ENCODE measurements at places on chromosomes 12 and 14. TPM values are rescaled to one million over a fixed set of nuclear protein-coding genes. Genes with fewer than 3 reads are reported as not detected.
A peak's percentile ranks its signal among the peaks of the same experiment; 100 is the strongest.

The SMOC1 gene
- total RNA-seq: 14.9 TPM

The MANSC4 gene
- not detected for total RNA-seq

The MLEC gene
- total RNA-seq: 166 TPM

The CIROP gene
- total RNA-seq: not detected

The KRT78 gene
- total RNA-seq: not detected

The TAS2R19 gene
- total RNA-seq: 1.2 TPM

The FLRT2 gene
- total RNA-seq: 20.5 TPM

The PLBD1 gene
- 22.0 TPM for total RNA-seq

The PTPRB gene
- 50.4 TPM for total RNA-seq

The PRKD1 gene
- 4.2 TPM for total RNA-seq

The FERMT2 gene
- 156 TPM for total RNA-seq

DNA sequence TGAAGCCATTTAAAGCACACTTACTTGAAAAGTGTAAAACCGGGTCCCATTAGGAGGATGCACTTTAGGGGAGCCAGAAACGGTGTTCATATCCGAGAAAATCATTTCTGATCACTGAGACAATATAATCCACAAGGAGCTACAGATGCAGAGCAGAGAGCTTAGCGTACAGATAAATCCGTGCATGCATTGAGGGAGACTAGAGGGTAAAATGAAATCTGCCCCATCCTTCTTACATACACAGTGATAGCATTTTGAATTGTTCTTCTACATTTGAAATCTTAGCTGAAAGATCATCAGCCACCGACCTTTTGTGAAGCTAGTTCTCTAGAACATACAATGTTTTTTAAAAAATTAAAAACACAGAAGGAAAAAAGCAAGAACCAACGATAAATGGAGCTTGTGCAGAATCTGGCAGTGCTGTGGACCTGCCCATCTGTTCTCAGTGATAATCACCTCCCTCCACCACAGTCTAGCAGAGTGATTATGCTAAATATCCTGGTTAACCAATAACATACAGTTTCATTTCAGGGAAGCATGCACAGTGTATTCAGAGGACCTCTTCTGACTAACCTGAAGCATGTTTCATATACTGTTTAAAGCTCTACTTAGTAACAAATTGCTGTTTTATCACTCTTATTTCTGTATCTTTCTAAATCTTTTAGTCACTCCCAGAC, 161.1 kb downstream of the PPFIA2 start:
- no peak for DNase-seq

- no peak for DNase-seq
These were observed 103.1 kb upstream of the MON2 start for GRCh38 chr12:62363506-62363905.

GRCh38 chr12:113260127-113260526, 38.9 kb downstream of the TPCN1 start:
- DNase-seq: no peak

GRCh38 chr14:69287098-69288010, 27.4 kb downstream of the GALNT16 start:
- no peak for DNase-seq

GRCh38 chr14:79643132-79643531, 568.2 kb downstream of the DIO2 start:
- DNase-seq: no peak

DNA sequence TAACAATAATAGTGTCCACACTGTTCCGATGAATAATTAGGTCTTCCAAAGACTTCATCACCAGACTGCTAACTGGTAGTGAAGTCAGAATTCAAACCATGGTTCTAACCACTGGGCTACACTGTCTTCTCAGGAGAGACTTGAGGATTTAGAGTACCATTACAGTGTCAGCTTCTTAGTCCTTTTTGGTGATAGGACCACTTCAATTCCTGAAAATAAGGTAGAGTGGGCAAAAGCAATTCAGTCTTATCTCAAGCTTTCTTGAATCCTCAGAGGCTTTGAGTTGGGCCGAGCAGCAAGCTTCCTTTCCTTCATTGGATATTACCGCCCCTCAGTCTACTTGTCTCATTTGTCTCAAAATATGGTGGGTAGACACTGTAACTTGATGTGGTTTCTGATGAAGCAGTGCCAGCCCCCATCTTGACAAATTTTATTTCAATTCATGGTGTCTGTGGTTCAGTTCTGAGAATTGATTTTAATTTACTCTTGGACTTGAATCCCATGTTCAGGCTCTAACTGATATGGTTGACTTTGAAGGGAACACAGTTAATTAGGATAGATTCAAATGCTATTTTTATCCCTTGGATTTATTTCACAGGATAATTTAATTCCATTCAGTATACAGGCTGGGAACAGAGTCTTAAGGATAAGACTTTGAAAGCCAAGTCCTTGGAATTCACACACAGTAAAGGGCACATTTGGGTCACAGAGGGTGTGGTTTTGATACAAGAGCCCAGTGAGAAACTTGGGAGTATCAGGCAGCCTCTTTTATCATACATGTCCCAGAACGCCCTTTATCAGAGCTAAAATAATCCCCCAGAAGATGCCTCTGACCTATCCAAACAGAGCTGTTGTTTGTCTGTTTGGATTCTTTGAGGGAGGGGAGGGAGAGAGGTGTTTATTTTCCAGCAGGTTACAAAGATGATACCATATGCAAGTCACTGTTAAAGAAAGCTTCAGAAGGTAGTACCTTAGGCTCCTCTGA, 167.3 kb downstream of the PRKCH start:
- no peak for DNase-seq

DNA sequence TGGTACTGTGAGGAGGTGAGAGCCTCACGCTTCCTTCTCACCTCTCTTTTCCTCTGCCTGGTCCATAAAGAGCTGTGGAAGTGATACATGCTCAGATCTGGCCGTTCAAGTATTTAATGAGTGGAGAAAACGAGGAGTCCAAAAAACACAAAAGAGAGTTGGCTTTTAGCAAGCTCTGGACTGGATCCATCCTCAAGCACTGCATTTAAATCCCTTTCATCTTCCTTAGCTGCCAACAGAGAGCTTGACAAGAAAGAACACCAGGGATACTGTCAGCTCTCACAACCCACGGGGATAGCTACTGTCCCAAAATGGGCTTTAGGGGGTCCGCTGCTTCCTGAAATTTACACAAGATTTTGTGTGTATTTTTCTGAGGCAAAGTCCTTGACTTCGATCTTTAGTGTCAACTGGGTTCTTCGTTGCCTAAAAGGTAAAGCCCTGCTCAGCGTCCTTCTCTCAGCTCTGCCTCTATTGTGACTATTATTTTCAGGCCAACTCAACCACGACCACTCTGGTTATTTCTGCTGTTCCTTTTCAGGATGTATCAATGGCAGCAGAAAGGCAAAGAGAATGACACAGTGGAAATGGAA, 120.9 kb downstream of the TMTC1 start:
- DNase-seq: no peak

GRCh38 chr14:105203057-105203531, 22.0 kb upstream of the NUDT14 start:
- DNase-seq: peak; percentile 80

GRCh38 chr12:69511016-69511415, 40.8 kb downstream of the FRS2 start:
- DNase-seq: no peak

- DNase-seq: no peak
These were observed 2.4 kb upstream of the CFAP54 start for GRCh38 chr12:96486751-96487613.

DNA sequence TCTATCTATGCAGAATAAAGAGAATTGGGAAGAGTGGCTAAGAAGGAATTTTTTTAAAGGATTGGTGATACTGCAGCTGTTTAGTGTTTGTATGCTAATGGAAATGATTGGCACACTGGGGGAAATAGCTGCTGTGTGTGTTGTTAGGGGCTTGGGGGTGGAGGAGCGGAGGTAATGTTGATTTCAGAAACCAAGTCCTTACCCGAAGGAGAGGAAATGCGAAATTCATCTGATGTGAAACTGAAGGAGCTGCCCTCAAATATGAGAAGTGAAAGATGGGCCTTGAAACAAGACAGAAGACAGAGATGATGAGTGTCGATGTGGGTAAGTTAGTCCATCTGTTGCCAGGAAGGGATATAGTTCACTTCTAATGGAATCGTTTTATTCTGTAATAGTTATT, 21.2 kb upstream of the RNASE12 start:
- DNase-seq: no peak

- DNase-seq: no peak
These were observed 27.0 kb downstream of the ZCCHC8 start for GRCh38 chr12:122473543-122474323.

Data from left cardiac atrium (tissue), 4 donors.